ENCODE measurements at places on chromosomes 1 and 21.

- DNase-seq = no peak
Observed at GRCh38 chr1:222781251-222781650, 33.6 kb upstream of the DISP1 start.

- DNase-seq = no peak
Observed at GRCh38 chr1:239367196-239367810, 19.1 kb upstream of the CHRM3 start.

GRCh38 chr1:111320066-111320879 lies 29.6 kb downstream of the CHIA start:
- no peak for DNase-seq

GRCh38 chr1:51898090-51898734 lies 19.7 kb upstream of the NRDC start:
- no peak for DNase-seq

DNA sequence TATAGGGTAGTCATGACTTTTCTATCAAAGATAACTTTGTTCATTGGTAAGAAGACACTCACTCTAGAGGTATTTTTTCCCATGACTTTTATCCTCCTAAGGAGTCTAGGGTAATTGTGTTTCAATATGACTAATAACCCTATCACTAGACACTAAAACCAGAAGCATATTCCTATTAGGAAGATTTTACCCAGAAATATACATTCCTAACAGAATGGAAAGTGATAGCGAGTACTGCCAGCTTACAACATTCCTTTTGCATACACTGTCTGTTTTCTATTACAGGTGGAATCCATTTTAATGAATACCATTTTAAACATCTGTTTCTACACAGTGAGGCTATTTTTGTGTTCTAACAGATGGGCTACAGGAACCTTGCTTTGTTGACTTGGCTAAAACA lies 31.4 kb upstream of the C1orf185 start:
- DNase-seq = no peak

- DNase-seq = no peak
Observed at GRCh38 chr1:65762081-65762862, 30.4 kb upstream of the PDE4B start.

GRCh38 chr1:156848461-156849150 lies 10.3 kb downstream of the INSRR start:
- no peak for DNase-seq

DNA sequence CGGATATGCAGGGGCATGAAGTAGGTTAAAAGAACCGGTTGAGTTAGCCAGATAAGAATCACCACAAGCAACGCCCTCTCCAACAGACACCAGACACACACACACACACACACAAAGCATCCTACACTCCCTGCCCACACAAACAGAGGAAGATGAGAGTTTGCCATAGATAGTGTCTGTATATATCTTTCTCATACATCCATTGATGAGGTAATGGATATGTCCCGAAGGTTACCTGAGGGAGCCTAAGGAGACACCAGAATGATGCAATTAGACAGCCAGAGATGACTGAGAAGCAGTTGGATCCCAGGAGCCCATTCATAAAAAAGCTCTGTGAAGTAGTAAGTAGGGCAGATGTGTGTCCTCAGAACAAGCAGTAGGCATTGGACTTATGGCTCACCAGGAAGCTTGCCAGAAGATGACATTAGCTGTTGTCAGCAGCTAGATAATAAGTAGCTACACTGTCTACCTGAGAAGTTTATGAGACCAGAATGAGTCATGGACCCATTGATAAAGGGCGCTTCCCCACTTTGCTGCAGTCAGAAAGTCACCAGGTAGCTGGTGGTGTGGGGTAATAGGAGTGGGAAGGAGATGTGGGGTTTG lies 247.0 kb downstream of the KCNT2 start:
- DNase-seq = no peak

Measured in COLO829 (cell line).